ENCODE measurements at places on chromosomes 11 and 22. TPM values are rescaled to one million over a fixed set of nuclear protein-coding genes. Genes with fewer than 3 reads are reported as not detected.

DNA sequence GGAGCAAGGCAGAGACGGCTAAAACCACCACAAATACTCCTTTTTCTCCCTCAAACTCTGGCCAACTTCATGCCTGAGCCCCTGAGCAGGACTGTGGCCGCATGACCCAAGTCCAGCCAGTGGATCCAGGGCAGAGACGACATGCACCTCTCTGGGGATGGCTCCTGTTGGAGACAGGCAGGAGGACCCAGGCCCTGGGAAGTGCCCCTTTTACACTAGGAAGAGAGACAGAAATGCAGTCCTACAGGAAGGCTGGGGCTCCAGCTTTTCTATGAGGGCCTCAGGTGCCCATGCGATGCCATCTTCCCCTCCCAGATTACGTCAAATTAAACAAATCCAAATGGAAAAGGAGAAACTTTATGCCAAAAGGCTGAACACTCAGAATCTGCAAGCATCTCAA is 498.0 kb downstream of the BRD1 start:
- ATAC-seq = no peak

- peak; percentile 94 for ATAC-seq
Observed at GRCh38 chr11:59106363-59107336, at the start of gene FAM111B. TSS of gene FAM111B (plus strand) at chr11:59107237. CDS start at chr11:59109626, 2,389 bp downstream.

DNA sequence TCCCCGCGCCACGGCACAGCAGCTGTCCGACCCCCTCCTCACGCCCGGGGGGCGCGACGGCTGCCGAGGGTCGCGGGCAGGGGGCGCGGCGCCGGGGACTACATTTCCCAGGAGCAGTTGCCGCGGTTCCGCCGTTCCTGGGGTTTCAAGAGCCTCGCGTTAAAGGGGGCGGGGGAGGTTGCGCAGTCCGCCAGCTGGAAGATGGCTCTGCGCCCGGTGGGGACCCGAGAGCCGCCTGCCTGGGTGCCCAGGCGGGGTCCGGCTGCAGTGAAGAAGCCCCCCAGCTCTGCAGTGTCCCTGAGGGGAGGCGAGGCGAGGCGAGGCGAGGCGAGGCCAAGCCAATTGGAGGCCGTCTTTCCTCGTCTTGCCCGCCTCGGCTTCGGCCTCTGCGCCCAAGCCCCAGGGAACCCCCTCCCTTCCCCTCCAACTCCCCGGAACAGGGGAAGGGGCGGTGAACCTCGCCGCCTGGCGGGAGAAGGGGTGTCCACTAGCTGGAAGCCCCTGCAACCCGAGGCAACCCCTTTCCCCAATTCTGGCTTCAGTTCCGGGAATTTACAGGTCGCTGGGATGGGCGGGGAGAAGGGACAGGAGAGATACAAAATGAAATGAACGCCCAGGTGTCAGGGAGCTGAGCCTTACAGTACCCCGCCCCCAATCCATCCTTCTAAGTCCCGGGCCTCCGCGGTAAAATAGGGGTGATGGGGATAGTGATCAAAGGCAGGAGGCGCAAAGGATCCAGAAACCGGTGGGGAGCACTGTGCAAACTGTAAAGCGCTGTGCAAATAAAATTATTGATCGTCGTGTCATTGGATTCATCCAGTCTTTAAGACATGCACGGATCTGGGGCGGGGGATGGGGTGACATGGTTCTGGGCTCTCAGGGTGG is 5.2 kb upstream of the GCAT start:
- no peak for ATAC-seq

GRCh38 chr11:3121416-3121815 is 43.7 kb downstream of the OSBPL5 start:
- no peak for ATAC-seq

The SLC22A12 gene
- not detected for total RNA-seq
